ENCODE measurements at places on chromosomes 11 and 22. TPM values are rescaled to one million over a fixed set of nuclear protein-coding genes. Genes with fewer than 3 reads are reported as not detected.

Gene PNPLA3
- 0.45 TPM for total RNA-seq

Gene TSPAN32
- 52.3 TPM for total RNA-seq

Gene PNPLA5
- total RNA-seq, result not detected

Gene C22orf31
- total RNA-seq, result not detected

Gene CARNS1
- total RNA-seq, result 5.5 TPM

DNA sequence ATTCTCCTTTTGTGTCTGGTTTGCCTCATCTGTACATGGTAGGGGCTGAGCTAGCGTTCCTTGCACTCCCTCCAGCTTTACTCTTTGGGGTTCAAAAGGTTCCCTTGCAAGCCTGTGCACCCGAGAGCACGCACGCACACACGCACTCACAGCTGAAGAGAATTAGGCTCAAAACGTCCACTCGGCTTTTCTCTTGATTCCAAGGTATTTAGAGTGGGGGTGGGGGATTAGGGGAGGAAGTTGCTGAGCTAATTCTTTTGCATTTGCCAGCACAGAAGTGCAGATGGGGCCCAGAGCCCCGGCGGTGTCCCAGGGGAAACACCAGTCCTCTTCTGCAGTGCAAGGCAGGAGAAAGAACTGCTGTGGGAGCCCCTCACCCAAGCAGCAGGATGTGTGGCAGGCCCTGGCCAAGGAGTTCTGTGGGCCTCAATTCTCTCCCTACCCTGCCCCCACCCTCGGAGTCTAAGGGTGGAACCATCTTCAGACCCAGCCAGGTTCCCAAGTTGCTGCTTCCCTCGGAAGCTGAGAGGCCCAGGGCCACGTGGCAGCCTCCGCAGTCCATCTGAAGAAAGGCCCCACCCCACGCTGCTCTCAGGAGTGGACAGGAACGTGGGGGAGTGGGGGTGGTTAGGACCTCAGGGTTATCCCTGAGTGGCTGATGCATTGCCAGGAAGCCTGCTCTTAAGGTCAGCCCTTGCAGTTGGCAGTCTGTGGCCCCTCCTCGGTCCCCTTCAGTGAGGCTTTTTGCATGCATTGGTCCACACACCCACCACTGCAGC, 3.8 kb upstream of the KCNQ1OT1 start:
- no peak for DNase-seq
- H3K27me3 ChIP-seq, result peaks cover 4% of the 10 kb centered on the region
- peaks cover 12% of the 10 kb centered on the region for H3K4me1 ChIP-seq
- H3K36me3 ChIP-seq, result peaks cover 6% of the 10 kb centered on the region
- no peak overlapping the region for H3K4me3 ChIP-seq

DNA sequence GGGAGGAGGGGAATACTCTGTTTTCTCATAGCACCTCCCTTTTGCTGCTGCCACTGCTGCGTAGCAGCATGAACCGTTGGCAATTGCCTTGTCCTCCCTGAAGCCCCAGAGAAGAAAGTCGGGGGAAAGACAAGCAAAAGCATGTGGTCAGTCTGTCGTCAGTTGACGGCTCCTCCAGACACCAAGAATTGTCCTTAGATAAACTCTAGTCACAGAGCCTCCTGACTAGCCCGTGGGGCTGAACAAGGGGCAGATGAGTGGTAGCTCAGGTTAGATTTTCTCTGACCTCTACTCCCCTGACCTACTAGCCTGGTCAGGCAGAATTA, 126.4 kb upstream of the HSD17B12 start:
- H3K4me3 ChIP-seq, result no peak overlapping the region
- no peaks in the 10 kb centered on the region for H3K36me3 ChIP-seq
- peaks cover 63% of the 10 kb centered on the region for H3K27me3 ChIP-seq
- DNase-seq, result no peak

DNA sequence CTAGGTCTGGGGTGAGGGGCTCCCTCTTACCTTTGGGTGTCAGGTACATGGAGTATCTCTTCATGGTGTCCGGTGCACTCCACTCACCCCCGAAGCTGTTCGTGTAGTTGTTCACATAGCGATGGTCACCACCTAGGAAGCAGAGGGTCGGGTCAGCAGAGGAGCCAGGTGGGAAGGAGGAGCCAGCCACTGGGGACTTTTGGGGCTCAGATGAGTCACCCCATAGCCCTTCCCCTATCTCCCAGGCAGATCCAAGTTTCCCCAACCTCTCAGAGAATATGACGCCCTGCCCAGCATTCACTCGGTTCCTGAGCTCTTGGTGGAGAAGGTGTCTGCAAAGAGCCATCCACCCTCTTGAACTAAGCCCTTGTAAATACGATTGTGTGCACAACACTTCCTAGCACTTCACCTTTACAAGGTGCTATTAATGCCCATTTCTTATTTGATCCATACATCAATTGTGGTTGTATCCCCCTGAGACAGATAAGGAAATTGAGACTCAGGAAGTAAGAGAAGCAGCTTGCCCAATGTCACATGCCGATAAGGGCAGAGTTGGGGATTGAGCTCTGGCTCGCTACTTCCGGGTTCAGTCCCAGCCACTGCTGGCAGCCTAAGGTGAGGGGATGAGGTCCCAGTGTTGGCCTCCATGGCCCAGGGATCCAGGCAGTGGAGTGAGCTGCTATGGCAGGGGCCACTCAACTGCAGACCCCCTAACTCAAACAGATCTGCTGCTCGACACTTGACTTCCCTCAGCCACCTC, 14.8 kb downstream of the TRIM29 start:
- no peak overlapping the region for H3K27ac ChIP-seq
- no peaks in the 10 kb centered on the region for H3K36me3 ChIP-seq
- H3K4me3 ChIP-seq, result no peak overlapping the region
- no peaks in the 10 kb centered on the region for H3K4me1 ChIP-seq
- no peaks in the 10 kb centered on the region for H3K27me3 ChIP-seq
- DNase-seq, result no peak

GRCh38 chr22:41181349-41182241, 23.5 kb upstream of the L3MBTL2 start:
- peaks cover 6% of the 10 kb centered on the region for H3K4me1 ChIP-seq
- H3K27me3 ChIP-seq, result no peaks in the 10 kb centered on the region
- no peak overlapping the region for H3K4me3 ChIP-seq
- no peak overlapping the region for H3K27ac ChIP-seq
- DNase-seq, result no peak
- H3K36me3 ChIP-seq, result peaks cover 20% of the 10 kb centered on the region

DNA sequence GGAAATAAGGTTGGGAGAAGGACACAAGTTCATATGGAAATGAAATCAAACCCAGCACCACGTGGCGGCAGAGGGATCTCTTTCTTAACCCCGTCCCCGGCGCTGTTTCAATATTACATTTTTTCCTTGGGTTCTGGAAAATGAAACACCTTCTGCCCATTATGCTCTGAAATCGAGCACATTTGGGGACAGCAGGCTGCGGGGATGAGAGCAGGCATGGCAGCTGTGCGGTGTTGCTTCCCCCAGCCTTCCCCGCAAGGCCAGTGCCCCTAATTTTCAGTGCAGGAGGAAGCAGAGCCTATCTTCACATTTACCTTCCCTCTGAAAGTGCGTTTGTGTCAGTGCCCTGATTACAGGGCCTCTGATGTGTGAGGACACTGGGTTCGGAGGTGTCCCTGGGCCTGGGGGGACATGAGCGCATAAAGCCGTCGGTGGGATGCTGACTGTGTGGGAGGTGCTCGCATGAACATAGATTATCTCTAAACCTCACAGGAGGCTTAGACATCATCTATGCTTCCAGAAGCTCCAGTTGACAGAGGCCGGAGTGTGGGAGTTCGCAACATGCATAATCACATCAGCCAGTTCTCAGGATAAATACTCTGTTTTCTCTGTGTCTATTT, 921.3 kb downstream of the BRD1 start:
- H3K27me3 ChIP-seq, result peaks cover 8% of the 10 kb centered on the region
- no peak overlapping the region for H3K4me3 ChIP-seq
- no peaks in the 10 kb centered on the region for H3K36me3 ChIP-seq
- DNase-seq, result no peak
- H3K4me1 ChIP-seq, result no peaks in the 10 kb centered on the region

DNA sequence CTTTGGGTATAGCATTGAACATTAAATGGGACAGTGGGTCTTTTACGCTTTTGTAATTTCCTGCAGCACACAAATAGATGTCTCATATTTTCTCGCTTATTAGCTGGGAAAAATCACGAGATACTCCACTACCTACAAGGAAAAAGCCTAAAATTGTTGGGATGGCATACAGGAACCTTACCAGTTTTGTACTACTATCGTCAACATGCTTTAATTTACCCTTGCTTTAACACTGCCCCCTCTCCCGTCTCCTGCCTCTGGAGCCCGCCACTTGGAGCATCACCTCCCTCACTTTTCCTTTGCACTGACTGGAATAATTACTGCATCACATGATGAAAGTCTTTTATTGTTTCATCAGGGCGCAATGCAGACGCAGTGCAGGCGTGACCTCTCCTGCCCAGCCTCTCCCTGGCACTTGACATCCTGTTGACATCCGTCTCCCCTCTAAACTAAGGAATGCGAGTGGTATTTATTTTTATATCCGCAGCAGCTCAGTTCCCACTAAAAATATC, 1.0 kb upstream of the FNBP4 start:
- peaks cover 17% of the 10 kb centered on the region for H3K4me1 ChIP-seq
- peak; percentile 47 for DNase-seq
- peaks cover 13% of the 10 kb centered on the region for H3K36me3 ChIP-seq
- peak overlapping the region; percentile 95 for H3K4me3 ChIP-seq
- H3K27ac ChIP-seq, result peak overlapping the region; percentile 99

DNA sequence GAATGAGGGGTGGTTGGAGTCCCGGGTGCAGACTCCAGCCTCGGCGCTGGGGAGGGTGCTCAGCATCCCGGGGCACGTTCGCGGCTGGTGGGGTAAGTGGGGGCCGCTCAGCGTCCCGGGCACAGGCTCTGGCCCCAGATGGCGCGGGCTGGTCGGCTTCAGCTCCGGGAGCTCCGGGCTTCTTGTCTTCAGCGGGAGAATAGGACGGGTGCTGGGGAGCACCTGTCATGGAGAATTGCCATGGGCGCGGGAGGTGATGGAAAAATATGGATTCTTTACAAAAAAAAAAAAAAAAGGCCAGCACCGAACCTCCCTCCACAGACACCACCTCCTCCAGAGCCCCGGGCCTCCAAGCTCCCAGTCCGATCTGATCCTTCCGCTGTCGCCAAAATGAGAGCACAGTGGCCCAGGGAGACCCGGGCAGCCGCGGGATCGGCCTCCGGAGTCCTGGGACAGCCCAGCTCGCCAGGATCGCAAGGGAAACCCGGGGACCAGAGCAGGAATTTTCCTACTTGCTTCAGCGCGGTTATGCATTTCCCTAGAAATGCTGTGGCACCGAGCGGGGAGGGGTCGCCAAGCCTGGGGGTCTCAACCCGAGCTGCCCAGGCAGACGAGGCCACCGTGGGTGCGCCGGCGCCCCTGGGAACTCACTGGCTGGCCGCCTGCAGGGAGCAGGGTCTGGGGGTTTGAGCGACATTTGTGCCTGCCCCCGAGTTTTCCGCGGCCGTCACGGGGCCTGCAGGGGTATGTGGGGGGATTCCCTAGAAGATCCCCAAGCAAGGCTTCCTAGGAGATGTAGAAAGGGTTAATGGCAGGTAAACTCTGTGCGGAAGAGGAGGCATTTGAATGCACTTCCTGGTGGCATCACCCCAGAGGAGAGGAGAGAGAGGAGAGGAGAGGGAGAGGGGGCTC, 1336.9 kb downstream of the BRD1 start:
- H3K27ac ChIP-seq, result no peak overlapping the region
- H3K27me3 ChIP-seq, result peaks cover 47% of the 10 kb centered on the region
- no peaks in the 10 kb centered on the region for H3K4me1 ChIP-seq
- H3K4me3 ChIP-seq, result no peak overlapping the region
- no peaks in the 10 kb centered on the region for H3K36me3 ChIP-seq

- H3K36me3 ChIP-seq, result peaks cover 2% of the 10 kb centered on the region
- no peak overlapping the region for H3K27ac ChIP-seq
- H3K27me3 ChIP-seq, result peaks cover 4% of the 10 kb centered on the region
- peaks cover 8% of the 10 kb centered on the region for H3K4me1 ChIP-seq
These were observed 9.3 kb downstream of the OSBPL5 start for GRCh38 chr11:3155691-3156258.

DNA sequence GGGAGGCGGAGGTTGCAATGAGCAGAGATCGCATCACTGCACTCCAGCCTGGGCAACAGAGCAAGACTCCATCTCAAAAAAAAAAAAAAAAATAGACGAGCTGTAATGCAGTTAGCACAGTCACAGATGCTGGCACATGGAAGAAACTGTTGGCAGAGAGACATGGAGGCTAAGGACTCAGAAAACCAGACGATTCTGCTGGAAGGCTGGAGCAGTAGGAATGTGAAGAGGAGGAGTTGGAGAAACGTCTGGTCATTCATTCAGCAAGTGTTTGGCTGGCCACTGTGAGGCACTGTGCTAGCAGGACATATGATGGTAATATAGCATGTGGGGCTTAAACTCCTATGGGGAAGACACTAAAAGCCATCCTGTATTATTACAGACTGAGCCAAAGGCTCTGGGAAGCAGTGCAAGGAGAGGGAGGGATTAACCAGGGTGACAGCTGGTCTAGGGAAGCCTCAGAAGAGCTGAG, 5.0 kb downstream of the UQCR10 start:
- H3K27me3 ChIP-seq, result no peaks in the 10 kb centered on the region
- peaks cover 17% of the 10 kb centered on the region for H3K36me3 ChIP-seq
- H3K4me1 ChIP-seq, result peaks cover 10% of the 10 kb centered on the region
- H3K27ac ChIP-seq, result no peak overlapping the region

GRCh38 chr11:9905501-9905951, 241.6 kb downstream of the SWAP70 start:
- DNase-seq, result no peak
- no peaks in the 10 kb centered on the region for H3K36me3 ChIP-seq
- no peaks in the 10 kb centered on the region for H3K4me1 ChIP-seq
- no peak overlapping the region for H3K27ac ChIP-seq

GRCh38 chr22:49884503-49885260, 31.0 kb downstream of the ZBED4 start:
- DNase-seq, result no peak
- H3K27me3 ChIP-seq, result no peaks in the 10 kb centered on the region
- H3K4me1 ChIP-seq, result peaks cover 17% of the 10 kb centered on the region
- H3K27ac ChIP-seq, result no peak overlapping the region

GRCh38 chr22:17137170-17137569, 16.0 kb upstream of the TMEM121B start:
- peaks cover 6% of the 10 kb centered on the region for H3K36me3 ChIP-seq
- H3K4me1 ChIP-seq, result no peaks in the 10 kb centered on the region
- no peak for DNase-seq
- H3K27me3 ChIP-seq, result no peaks in the 10 kb centered on the region
- H3K27ac ChIP-seq, result no peak overlapping the region

- H3K4me1 ChIP-seq, result no peaks in the 10 kb centered on the region
- no peak overlapping the region for H3K27ac ChIP-seq
- no peak overlapping the region for H3K4me3 ChIP-seq
- no peak for DNase-seq
- no peaks in the 10 kb centered on the region for H3K27me3 ChIP-seq
These were observed 90.7 kb downstream of the WNT11 start for GRCh38 chr11:76115555-76115954.

DNA sequence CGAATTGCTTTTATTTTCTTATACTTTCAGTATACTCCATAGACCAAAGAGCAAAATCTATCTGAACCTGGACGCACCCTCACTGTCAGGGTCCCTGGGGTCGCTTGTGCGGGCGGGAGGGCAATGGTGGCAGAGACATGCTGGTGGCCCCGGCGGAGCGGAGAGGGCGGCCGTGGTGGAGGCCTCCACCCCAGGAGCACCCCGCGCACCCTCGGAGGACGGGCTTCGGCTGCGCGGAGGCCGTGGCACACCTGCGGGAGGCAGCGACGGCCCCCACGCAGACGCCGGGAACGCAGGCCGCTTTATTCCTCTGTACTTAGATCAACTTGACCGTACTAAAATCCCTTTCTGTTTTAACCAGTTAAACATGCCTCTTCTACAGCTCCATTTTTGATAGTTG, 1077.4 kb downstream of the BRD1 start:
- H3K36me3 ChIP-seq, result no peaks in the 10 kb centered on the region
- H3K4me1 ChIP-seq, result no peaks in the 10 kb centered on the region
- H3K4me3 ChIP-seq, result no peak overlapping the region
- no peak for DNase-seq

GRCh38 chr22:25722626-25723025, 19.4 kb upstream of the MYO18B start:
- H3K4me1 ChIP-seq, result peaks cover 5% of the 10 kb centered on the region
- DNase-seq, result no peak
